Neuronal stem cell (in vitro differentiated cells): ENCODE measurements at places on chromosomes 7 and 10.

- DNase-seq: no peak
These were observed 267.5 kb downstream of the CELF2 start for GRCh38 chr10:11285171-11285570.

GRCh38 chr10:24215603-24216002 is 6.7 kb downstream of the KIAA1217 start:
- no peak for DNase-seq

DNA sequence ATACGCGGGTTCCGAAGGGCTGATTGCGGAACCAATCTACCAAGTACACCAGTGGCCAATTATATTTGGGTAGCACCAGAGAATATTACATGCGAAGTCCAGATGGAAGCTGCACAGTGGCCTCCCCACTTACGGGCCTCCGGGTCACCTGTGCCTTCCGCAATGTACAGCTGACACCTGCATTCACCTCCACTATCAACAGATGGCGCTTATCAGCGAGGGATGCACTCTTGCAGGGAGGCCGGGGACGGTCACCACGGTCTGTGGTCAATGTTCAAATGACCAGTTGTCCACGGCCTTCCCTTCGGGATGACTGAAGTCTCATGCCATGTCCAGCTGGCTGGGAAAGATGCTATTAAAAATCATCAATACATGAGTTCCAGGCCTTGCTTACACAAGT is 47.6 kb downstream of the SLIT1 start:
- no peak for DNase-seq

- peak; percentile 9 for DNase-seq
These were observed 828.8 kb upstream of the MBL2 start for GRCh38 chr10:53601260-53601875.

GRCh38 chr7:90886416-90886815 is 290.3 kb downstream of the CDK14 start:
- DNase-seq: no peak

DNA sequence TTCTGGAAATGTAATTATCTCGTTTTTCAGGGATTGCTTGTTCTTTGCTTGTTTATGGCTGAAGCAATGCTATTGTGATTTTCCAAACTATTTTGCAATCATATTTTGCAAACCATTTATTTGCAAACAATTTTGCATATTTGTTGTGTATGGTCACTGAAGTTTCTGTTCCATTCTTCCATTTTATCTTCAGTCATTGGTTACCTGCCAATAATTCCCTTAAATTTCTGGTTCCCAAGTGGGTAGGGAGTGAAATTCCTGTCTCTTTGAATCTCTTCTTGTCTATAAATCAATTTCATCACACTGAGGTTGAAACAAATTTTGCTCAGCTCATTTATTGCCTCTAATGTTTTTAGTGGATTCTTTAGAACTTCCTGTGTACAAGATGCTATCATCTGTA is 401.7 kb upstream of the VWC2 start:
- no peak for DNase-seq

- no peak for DNase-seq
These were observed 144.9 kb upstream of the MTPN start for GRCh38 chr7:136122026-136122425.
